ENCODE measurements at places on chromosomes 3 and 15.

GRCh38 chr15:92076541-92076940, 223.0 kb downstream of the SLCO3A1 start:
- no peak for DNase-seq

DNA sequence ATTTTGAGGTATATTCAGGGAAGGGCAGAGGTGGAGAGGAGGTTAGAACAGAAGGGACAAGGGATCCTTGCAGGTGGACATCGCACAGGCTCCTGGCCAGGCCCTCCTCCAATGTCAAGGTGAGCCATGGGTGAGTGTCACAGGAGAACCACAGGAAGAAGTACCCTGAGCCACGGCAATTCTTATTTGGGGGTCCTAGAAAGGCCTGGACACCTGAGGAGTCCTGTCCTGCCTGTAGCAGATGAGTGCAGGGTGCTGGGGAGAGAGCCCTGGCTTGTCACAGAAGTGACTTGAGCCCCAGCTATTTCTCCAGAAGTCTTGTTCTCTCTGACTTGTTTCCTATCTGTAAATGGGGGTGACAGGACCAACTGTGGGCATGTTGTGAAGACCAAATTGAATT, 4.3 kb downstream of the SLC6A20 start:
- DNase-seq: no peak

GRCh38 chr3:525415-525814, 328.9 kb downstream of the CHL1 start:
- no peak for DNase-seq

DNA sequence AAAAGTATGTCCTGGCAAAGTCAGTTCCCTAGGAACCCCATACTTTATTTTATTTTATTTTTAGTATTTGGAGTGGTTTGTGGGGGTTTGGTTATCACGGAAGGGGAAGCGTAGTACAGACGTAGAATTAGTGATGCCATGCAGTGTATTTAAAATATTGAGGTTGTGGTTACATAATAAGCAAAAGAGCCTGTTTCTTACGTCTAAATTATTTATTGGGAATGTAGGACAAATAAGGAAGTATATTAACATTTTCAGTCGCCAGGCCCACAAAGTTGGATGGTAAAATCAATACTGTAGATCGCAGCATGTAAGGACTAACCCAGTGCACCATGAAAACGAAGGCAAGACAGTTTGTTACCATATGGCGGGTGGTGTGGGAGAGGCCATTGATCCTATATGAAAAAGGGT, 558 bp downstream of the DTWD1 start:
- DNase-seq: no peak

DNA sequence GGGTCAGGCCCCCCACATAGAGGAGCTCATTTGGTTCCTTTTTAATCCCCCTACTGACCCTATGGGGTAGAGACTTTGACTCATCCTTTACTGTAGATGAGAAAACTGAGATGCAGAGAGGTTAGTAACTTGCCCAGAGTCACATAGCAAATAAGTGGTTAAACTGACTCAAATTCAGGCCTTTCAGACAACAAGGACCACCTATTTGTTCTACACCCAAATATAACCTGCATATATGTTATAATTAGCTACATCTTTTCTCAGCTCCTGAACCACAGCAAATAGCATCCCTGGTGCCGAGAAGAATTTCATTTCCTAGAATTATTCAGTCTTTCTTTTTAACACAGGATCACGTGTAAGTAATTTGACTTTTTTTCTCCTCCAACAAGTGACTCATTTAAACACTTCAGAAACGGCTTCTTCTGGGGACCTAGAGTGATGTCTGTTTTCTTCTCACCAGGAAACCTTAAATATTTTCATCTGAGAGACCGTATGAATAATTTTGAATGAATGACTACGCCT, 57.4 kb downstream of the MGLL start:
- DNase-seq: no peak

DNA sequence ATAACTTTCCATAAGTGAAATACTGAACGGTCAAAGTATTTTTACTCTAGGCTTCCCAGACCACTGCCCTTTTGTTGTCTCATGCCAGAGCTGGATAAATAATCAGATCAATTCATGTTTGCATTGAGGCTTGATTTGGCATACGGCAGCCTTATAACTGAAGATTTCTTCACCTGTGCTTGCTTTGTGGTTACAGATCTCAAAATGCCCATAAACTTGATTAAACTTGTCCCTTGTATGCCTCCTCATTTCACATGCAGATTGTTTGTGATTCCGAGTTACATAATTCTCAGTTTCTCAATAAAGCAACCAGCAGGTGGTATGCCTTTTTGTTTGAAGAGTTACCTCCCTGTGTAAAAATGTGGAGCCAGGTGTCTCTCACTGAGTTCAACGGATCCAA, 211.4 kb upstream of the LRIG1 start:
- DNase-seq: no peak

DNA sequence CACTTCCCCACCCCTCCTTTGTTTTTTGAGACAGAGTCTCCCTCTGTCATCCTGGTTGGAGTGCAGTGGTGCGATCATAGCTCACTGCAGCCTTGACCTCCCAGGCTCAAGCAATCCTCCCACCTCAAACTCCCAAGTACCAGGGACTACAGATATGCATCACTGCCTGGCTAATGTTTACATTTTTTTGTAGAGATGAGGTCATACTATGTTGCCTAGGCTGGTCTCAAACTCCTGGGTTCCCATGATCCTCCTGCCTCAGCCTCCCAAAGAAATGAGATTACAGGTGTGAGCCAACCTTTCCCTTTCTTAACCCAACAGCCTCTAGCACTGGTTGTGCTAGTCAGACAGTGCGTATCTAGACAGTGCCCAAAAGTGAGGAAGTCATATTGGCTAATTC, 6.4 kb upstream of the GATM start:
- DNase-seq: no peak

DNA sequence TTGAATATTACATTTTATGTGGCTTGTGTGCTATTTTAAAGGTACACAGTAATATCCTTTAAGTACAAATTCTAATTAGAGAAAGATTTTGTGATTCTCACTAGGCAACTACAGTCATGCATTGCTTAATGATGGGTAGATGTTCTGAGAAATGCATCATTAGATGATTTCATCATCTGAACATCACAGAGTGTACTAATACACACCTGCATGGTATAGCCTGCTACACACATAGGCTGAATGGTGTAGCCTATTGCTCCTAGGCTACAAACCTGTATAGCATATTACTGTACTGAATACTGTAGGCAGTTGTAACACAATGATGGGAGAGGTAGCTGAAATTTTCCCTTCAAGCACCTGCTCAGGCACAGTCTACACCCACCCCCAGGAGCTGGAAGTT, 217.4 kb upstream of the EOMES start:
- no peak for DNase-seq

GRCh38 chr15:101045835-101046691, 126.9 kb downstream of the LRRK1 start:
- DNase-seq: no peak

- DNase-seq: no peak
Observed at GRCh38 chr3:30951826-30952225, 57.4 kb upstream of the GADL1 start.

- no peak for DNase-seq
Observed at GRCh38 chr3:35633332-35634124, 5.8 kb upstream of the ARPP21 start.

DNA sequence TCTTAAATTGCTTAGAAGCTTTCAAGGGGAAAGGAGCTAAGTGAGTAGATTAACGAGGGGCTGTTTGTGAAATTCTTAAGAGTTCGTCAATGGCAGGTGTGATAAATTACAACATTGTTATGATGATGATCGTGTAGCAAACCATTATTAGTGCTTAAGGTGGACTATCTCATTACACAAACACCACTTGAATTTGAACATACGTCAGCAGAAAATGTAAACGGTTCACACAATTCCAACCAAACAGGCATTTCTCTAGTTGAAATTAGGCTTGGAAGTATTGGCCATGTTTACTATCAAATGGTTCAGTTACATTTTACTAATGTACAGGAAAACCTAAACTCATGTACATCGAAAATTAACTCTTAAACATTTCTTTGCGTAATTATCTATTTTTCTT, 102.8 kb downstream of the PYDC2 start:
- DNase-seq: no peak

DNA sequence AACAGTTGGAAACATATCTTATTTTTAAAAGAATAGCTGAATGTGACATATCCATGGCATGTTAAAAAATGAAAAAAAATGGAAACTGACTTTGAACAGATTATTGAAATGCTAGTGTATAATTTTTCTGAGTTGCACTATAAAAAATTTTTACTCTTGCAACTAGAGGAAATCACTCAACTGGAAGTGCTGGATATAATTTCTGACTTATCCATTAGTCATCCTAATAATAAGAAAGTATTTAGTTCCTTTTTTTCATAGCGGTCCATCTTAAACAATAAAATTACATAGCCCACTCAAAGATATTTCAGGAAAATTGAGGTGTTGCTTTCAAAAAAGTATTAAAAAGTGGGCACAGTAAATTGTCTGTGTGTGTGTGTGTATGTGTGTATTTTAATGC, 80.7 kb downstream of the MBNL1 start:
- DNase-seq: no peak

GRCh38 chr3:77420336-77420735, 380.4 kb downstream of the ROBO2 start:
- no peak for DNase-seq

- DNase-seq: no peak
Observed at GRCh38 chr3:186722457-186722856, 5.3 kb downstream of the KNG1 start.

DNA sequence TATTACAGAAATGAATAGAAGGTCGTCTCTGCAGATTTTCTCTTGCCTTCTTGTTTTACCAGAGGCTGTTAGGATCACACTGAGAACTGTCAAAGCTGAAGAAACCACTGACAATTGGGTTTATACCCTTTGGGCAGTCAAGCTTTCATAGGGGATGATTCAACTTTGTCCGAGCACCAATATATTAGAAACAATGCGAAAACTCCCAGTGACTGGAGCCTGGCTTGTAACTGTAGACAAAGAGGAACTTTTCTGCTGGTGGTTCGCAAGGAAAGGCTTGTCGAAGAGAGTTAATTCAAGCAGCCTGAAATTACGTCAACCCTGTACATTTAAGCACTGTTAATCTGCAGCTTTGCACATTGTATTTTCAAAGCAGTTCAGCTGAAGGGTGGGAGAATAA, 193.2 kb upstream of the ZNF385D start:
- no peak for DNase-seq

DNA sequence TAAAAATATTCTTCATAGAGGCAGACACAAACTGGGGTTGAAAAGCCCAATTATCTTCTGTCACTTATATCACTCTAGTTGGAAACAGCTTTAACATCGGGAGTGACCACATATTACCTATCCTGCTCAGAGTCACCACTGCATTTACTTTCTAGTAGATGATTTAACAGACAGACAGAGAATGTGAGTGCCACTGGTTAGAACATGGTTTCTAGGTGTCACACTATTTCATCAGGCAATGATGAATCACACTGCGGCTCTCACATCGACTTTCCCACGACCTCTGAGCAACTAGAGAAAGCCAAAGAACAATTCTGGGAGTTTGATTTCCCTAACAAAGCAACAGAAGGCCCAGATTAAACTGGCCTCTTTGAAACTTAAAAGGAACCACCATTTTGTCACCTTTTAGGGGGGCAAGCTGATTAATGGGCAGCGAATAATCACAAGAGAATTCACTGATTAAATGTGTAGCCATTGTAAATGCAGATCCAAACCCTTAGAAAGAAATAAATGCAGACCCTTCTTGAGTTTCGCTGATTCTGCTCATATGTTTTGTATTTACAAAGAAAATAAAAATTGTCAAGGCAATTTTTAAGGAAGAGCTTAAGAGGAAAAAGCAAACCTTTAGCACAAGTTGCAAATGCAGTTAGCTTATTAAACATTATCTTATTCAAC, 112.6 kb upstream of the KBTBD8 start:
- no peak for DNase-seq

DNA sequence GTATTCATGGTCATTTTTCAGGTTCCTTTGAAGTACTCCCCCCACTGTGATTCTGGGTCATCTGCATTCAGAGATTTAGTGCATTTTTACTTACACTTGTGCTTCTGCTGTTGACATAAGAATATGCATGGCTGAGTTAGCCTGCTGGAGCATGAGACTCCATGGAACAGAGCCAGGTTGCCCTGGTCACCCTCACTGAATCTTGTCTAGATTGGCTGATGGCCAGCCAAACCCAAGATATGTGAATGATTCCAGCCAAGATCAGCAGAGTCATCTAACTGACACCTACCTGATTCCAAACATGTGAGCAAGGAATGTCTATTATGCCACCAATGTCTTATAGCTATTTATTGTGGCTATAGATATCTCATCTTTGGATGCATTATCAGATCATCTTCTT, 25.1 kb downstream of the DTWD1 start:
- DNase-seq: no peak

- DNase-seq: no peak
Observed at GRCh38 chr3:119856695-119857094, 74.8 kb downstream of the NR1I2 start.

Data from activated T-helper 1 cell treated with anti-CD3 and anti-CD28 coated beads, Interleukin-2, amount 50 U/mL, for 16 hours (primary cell).